ENCODE measurements at places on chromosomes 1 and 21.

DNA sequence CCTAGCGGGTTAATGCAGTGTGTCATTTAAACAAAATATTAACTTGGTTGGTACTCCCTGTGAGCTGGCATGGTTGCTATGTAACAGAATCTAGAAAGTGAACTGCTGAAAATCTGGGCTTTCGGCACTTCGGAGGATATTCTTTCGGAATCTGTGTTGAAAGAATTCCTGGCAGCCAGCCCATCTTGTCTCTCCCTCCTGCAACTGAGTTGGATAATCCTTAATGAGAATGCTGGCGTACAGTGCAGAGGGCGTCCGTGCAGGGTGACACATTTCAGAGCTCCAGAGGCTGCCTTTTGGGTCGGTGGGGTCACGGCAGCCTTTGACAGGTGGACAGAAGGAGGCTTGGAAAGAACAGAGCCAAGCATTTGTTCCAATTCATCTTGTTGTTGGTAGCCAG, 3.7 kb downstream of the KAZN start:
- no peak for DNase-seq

GRCh38 chr21:24197132-24197643, 1410.1 kb downstream of the MRPL39 start:
- no peak for DNase-seq

DNA sequence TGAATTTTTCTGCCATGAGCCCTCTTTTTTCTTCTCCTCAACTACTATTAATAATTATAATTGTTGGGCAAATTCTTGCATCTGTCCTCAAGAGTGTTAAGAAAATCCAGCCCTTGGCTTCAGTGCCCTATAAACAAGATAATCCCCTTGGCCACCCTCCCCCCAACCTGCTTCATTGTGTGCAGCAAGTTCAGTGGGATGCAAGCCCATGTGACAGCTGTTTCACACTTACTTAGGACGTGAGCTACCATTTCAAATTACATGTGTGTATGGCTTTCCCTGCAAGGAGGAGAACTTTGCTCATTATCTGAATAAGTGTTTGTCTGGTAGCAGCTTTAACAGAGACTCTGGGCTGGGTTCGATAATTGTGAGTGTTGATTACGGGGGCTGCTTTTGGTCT, 276.2 kb downstream of the CACNA1E start:
- DNase-seq = no peak

DNA sequence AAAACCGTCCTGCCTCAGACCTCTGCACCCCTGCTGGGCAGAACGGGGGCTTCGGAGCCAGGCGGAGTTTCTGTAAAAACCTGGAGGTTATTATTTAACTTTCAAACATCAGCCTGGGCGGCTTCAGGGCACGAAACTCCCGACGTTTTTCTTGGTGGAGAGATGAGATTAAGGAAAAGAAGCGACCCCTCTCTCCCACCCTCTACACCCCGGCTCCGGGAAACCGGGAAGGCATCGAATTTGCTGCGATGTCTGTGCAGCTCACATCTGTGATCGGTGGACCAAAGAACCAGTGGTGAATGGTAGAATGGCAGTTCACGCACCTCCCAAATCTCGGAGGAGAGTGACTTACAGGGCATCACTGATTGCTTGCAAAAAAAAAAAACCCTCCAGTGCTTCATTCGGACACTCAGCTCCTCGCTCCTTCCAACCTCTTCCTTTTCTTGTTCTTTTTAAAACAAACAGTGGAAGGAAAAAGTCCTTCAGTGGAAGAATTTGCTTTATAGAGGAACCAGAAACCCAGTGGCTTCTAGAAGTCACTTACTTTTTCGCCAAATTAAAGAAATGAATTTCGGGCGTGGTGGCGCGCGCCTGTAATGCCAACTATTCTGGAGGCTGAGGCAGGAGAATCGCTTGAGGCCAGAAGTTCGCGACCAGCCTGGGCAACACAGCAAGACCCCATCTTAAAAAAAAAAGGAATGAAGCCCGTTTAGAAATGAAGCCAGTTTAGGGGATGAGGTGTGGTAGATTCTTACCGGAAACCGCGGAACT, 884 bp downstream of the PHACTR4 start:
- DNase-seq = peak; percentile 25

DNA sequence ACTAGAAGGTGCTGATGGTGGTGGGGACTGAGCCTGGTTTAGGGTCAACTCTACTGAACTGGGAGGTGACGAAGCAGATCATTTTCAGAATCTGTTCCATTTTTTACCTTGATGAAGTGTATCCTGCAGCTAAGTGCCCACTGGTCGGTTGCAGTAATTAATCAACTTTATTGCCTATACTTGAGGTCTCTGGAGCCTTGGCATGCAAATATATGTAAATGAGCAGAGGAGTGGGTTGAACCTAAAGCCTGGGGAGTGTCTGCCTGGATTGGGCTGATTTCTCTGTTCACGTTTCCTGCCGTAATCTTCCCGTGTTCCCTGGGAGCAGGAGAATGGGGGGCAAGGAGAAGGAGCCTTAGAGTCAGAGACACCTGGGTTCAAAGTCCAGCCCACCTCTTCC, 286.8 kb downstream of the PTPRU start:
- no peak for DNase-seq

DNA sequence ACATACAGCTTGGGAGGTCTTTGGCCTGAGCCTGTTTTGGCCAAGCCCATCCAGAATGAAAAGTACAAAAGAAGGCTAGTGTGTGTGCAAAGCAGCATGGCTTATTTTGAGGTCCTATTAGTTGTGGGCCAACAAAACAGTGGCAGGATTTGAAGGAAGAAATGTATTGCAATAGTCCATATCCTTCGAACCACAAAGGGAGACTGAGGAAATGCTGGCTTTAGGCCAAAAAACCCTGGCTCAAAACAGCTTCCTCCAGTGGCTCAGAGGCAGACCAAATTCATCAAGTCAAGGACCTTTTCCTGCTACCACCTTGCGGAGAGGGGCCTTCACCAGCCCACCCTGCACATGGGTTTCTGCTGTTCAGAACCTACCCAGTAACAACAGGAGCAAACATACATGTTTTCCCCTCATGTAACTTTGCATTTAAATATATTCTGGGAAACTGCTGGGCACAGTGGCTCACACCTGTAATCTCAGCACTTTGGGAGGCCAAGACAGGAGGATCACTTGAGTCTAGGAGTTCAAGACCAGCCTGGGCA, 43.3 kb downstream of the VPS26C start:
- DNase-seq = no peak

DNA sequence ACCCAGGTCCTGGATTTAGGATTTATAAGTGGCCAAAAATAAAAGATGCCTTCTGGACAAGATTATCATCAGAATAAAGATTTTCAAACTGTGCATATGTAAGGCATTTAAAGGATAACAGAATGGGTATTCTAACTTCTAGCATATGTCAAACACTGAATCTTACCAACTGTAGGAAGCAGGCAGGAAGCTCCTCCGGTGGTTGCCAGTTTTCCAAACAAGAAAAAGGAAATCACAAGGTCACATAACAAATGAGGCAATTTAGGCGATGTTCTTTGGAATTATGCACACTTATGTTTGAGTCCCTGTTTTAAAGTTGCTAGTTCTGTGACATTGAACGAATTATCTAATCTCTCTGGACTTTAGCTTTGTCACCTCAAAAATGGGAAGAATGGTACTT, 48.9 kb downstream of the ATP6V1G3 start:
- no peak for DNase-seq

DNA sequence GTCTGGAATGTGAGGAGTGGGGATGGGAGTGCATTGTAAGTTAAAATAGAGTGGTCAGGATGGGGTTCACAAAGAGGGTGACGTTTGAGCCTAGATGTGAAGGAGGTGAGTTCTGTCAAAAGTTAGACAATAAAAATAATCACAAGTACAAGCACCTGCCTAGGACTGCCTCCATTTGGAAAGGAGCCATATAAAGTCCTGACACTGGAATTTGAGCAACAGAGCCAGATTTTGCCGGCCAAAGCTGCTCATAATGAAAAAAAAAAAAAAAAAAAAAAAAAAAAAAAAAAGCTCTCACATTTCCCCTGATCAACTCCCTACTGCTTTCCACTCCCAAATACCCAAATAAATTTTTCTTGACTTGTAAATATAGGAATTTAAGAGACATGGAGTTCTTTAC, 4.1 kb downstream of the PALMD start:
- DNase-seq = no peak

DNA sequence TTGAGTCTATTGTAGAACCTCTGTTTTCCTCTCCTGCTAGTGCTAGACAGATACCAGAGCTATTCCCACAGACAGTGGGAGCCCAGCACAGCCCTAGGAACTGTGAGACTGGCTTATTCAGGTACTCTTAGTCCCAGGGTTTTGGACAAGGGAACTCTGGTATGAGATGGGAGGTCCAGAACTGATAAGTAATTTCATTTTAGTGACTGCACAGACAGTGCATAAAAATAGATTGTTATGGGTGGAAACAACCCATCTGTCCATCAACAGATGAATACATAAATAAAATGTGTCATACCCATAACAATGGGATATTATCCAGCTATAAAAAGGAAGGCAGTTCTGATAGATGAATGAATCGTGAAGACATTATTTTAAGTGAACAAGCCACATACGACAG, 9.0 kb downstream of the EPS8L3 start:
- no peak for DNase-seq

DNA sequence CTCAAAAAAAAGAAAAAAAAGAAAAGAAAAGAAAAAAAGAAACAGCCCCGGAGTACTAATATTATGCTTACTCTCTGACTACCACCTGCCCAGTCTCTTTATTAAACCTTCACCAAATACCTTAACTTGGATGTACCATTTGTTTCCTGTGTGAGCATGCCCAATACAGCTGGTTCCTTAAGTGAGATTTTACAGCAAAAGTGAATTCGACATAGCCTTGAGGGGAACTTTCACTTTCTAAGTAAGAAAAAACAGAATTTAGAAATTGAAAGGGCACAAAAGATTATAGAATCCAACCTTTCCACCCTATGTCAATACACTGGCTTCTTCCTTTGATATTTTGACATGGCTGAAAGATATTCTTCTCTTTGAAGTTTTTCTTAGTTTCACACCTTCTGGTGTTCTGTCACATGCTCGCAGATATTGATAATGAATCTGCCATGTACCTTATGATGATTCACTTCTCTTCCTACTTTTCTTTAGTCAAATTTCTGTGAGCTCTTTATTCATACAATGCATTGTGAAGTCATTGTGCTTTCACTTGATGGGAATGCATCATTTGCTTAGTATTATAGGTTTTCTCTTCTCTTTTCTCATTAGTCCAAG, 5.2 kb upstream of the GIPC2 start:
- DNase-seq = no peak

- no peak for DNase-seq
These were observed 431 bp downstream of the RAB42 start for GRCh38 chr1:28592321-28593071.

DNA sequence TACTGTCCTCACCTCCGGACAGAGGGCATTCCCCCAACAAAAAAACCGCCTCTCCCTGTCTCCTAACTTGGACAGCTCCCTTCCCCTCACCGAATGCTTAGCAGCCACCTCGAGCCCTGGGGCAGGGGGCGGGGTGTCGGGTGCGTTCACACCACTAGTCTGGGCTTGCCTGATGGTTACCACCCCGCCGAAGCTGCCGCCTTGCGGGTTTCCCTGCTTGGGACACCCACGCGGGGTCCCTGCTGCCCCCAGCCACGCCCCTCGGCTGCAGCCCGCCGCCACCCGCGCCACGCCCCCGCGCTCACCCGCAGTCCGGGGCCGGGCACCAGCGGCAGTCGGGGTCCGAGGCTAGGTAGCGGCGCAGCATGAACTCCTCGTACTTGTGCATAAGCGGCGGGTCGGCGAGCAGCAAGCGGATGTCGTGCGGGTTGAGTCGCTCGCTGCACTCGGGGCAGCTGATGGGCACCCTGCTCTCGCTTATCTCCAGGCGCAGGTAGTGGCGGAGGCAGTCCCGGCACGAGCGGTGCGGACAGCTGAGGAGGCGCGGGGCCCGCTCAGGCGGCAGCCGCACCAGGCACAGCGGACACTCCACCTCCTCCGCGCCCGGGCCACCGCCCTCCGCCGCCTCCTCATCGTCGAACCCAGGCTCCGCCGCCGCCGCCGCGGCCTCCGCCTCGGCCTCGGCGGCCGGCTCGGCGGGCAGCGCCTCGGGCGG, 706 bp downstream of the RNF19B start:
- DNase-seq = peak; percentile 31

GRCh38 chr1:11377001-11377583, 101.9 kb upstream of the DISP3 start:
- DNase-seq = no peak
